Activated CD4-positive, alpha-beta T cell treated with anti-CD3 and anti-CD28 coated beads for 36 hours (primary cell): ENCODE measurements at places on chromosomes 3 and 15.

- DNase-seq: no peak
These were observed 45.1 kb downstream of the WHAMM start for GRCh38 chr15:82854554-82854953.

- no peak for DNase-seq
These were observed 88.7 kb upstream of the MRPL3 start for GRCh38 chr3:131591394-131592014.

GRCh38 chr3:154228561-154229216, 95.6 kb downstream of the DHX36 start:
- no peak for DNase-seq

DNA sequence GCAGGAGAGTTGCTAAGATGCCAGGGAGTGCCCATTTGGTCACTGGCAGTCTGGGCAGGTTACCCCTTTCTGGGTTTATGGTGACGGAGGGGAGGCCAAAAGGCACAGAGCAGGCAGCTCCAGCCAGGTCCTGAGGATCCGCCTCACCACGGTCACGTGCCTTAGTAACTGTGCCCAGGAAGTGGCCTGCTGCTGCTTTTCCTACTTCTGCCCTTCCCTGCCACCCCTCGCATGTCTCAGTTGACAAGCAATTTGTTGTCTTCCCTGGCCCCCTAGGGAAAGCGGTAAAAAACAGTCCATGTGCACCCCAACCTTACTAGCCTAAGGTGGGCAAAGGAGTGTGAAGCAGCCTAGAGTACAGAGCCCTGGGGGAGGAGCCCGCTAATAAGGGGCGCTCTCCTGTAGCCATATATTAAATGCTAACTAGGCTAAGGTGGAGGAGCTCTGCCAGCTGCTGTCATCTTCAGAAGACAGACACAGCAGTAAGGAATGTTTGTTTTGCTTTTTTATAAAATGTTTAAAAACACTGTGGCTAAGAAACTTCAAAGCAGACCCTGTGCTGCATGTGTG, 9.1 kb upstream of the LIPH start:
- DNase-seq: peak; percentile 20

DNA sequence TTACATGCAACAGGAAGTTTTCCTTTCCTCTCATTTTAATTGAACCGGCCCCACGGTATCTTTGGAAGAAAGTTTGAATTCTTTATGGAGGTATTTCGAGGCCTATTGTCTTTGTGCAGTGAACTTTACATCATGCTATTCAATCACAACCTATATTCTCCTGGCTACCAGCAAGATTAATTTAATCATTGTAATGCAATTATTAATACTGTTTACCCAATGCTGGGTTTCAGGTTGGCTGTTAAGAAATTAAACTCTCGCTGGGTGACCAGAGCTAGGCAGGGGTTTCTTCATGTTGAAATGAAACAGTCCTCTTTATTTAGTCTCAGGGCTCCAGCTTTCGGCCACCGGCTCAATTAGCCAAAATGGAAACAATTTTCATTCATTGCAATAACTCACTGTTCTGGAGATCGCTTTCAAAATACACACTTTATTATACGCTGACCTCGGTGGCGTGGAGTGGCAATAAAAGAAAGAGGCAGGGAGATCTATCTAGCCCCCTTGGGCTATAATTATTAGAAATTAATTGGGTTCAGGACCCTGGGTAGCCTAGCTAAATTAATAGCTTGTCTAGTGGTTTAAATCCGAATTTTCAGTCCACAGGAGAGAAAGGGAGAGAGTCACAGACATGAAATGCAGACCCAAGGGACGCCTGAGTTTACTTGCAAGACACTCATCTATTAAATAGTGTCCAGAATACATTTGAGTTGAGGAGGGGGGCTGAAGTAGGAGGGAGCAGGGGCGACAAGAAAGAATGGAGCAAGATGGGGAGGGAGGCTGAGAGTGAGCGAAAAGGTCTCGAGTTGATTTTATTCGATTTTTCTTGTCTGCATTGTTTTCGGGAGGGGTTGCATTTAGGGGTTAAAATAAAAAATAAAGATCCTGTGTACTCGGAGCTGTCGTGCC, 3.9 kb upstream of the MECOM start:
- no peak for DNase-seq

GRCh38 chr3:64594134-64594533, 93.7 kb downstream of the ADAMTS9 start:
- no peak for DNase-seq

DNA sequence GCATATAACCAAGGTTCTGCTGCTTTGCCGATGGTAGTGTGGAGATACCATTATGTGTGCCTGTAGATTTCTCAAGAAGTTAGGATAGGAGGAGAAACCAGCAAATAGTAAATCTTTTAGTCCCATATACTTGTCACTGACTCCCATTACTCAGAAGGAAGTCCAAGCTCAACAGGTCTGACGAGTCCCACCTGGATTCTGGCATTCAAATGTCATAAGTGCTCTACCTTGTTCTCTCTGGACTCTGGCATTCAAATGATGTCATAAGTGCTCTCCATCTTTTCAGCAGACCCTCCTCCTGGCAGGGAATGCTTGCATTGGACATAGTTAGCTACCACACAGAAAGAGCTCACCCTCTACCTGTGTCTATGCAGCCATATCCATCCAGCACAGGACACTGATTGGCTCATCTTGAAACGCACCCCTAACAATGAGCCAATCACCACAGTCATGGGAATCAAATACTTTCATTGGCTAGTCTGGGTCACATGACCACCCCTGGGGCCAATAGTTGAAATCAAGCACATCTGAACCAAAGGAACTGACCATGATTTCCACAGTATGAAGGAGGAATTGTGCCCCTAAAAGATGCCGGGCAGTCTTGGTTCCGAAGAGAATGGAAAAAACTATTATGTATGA, 205.0 kb upstream of the ADAMTS9 start:
- DNase-seq: no peak

DNA sequence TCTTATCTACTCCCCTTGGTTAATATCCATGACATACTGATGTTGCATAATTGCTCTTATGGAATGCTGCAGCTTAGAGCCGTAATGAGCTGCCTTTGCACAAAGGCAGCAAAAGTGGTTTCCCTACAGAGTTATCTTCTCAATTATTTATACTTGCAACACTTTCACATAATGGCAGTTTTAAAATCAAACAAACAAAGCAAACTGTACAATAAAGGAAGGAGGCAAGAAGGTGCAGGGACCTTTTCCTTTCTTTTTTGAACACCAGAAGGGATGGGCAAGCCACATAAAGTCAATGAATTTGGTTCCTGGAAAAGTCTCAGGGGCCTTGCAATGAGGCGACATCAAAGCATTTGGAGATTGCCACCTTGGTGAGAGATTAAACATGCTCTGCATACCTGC, 188.0 kb downstream of the MEIS2 start:
- DNase-seq: no peak

DNA sequence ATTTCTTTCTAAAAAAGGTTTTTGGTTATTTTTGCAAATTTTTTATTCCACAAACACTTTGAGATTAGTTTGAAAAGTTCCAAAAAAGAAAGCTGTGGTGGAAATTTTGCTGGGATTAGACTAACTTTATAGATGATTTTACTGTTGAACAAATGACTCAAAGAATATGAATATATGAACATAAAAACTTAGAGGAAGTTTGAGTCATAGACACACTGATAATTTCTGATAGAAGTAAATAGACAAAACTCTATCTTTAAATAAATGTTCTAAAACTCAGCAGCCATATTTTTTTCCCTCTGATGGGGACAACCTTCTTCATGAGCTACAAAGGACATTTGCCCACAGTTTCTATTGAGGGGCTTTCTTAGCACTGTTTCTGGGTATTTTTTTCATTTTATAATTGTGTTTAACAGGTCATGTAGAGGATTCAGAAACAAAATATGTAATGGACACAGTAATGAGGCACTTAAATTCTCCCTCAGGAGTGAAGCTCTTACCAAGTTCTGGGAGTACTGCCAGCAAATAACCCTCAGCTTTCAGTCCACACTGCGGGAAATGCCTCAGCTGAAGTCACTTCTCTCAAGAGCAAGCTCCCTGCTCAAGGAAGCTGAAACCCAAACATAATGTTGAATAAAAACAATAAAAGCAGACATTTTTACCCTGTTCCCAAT, 157.6 kb downstream of the NFKBIZ start:
- DNase-seq: no peak

- no peak for DNase-seq
These were observed 243.2 kb downstream of the NEK10 start for GRCh38 chr3:27125821-27126501.

DNA sequence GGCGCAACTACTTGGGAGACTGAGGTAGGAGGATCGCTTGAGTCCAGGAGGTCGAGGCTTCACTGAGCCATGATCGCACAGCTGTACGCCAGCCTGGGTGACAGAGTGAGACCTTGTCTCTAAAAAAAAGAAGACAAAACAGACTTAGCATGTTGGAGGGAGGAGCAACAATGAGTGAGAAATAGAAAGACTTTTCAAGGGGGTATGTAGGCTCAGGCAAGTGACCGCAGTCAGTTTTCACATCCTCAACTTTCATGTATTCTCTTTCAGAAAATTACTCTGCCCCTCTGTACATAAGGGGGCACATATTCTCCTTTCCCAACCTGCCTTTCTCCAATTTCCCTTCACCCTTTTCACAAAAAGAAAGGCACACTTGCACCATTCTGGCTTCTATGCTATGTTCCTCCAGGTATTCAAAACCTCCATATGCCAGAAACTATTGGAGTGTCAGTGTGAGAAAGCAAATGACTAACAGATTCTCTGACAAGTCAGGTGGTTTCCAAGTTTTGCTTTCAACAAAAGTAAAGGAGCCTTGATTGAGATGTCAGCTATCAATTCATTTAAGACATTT, 7.6 kb downstream of the NSUN3 start:
- no peak for DNase-seq

DNA sequence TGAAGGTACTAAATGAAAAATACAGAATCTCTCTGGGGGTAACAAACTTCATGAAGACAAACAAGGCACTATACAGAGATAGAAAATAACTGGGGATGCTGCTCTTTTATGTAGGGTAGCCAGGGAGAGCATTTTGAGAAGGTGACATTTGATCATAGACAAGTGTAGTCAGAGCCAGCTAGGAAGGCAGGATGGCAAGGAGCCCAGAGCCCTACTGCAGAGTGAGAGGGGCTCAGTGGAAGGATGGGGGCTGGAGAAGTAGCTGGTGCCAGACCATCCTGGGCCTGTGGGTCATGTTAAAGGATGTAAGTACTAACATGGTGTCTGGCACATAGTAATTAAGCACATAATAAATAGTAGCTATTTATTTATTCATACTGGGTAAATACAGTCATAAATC, 133.6 kb downstream of the MEIS2 start:
- DNase-seq: no peak

GRCh38 chr3:54630101-54630623, 297.7 kb downstream of the LRTM1 start:
- no peak for DNase-seq

- DNase-seq: no peak
These were observed 311.6 kb downstream of the CNTN6 start for GRCh38 chr3:1404270-1404962.

- DNase-seq: peak; percentile 7
These were observed 127.3 kb upstream of the THBS1 start for GRCh38 chr15:39453620-39454019.

DNA sequence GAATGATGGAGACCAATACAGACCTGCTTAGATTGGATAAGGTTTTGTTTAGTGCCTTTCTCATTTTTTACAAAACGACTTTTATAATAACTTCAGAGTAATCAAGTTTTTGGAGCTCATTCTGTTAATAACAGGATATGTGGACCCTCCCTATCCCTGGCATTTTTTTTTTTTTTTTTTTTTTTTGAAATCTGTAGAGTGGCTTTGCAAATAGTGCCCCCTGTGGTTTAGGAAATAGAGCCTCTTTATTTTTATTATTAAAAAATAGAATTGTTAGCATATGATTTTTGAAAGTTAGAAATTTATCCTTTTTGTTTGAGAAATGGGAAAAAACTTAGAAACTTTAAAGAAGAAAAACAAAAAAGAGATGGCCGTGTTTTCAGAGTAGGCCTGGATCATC, 11.4 kb downstream of the SKIL start:
- no peak for DNase-seq

DNA sequence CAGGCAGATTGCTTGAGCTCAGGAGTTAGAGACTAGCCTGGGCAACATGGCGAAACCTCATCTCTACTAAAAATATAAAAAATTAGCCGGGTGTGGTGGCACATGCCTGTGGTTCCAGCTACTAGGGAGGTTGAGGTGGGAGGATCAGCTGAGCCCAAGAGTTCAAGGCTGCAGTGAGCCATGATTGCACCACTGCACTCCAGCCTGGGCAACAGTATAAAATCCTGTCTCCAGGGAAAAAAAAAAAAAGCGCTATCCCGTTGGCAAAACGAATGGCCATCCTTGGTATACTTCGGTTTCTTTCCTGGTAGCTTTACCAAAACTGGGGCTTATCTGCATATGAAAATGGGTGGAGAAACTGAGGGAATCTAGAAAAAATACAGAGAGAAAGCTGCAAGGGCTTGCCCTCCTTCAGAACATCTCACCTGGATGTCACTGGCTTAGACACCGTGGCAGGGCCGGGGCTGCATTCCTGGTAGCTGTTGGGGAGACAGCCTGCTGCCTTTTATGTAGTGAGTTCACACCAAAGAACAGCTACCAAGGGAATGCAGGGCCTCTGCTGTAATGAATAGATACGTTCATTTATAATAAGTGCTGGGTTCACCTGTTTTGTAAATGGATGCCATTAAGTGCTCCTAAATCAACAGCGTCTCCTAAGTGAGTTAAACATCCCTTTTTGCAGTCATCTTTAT, 96.0 kb downstream of the IQSEC1 start:
- DNase-seq: no peak

GRCh38 chr3:11509173-11510000, 134.3 kb downstream of the VGLL4 start:
- no peak for DNase-seq

GRCh38 chr15:80509800-80510199, 105.6 kb downstream of the ARNT2 start:
- DNase-seq: peak; percentile 30

GRCh38 chr15:73745073-73745472, 8.1 kb downstream of the INSYN1 start:
- DNase-seq: no peak

- DNase-seq: no peak
These were observed 27.0 kb upstream of the VILL start for GRCh38 chr3:37963635-37964034.
